ENCODE measurements at places on chromosomes 13 and 19.

DNA sequence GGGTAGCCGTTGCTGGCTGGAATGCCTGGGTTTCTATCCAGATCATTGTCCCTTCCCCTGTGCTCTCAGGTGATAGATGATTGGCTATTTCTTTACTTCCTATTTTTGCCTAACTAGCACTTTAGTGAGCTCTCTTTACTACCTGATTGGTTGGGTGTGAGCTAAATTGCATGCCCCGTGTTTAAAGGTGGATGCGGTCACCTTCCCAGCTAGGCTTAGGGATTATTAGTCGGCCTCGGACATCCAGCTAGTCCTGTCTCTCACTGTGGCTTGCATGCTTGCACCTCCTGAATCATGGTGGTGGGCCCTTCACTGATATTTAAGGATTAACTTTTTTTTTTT, 10.1 kb downstream of the TTYH1 start:
- no peak for DNase-seq

DNA sequence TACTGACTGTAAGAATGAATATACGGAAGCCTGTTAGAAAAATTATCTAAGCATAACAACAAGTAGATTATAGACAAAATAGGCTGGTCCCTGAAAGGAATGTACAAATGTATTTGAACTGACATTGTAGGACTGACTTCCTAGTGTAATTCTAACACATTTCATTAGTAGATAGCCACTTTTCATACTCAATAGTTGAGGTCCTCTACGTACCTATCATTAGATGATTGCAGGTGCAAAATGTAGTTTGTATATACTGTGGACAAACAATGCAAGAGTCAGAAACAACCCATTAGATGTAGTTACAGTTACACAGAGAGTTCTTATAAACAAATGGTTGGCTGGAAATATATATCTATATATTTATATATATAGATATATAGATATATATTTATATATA, 402.3 kb upstream of the SLITRK6 start:
- no peak for DNase-seq

GRCh38 chr19:53507523-53508442, 30.2 kb upstream of the ZNF331 start:
- DNase-seq, result no peak

DNA sequence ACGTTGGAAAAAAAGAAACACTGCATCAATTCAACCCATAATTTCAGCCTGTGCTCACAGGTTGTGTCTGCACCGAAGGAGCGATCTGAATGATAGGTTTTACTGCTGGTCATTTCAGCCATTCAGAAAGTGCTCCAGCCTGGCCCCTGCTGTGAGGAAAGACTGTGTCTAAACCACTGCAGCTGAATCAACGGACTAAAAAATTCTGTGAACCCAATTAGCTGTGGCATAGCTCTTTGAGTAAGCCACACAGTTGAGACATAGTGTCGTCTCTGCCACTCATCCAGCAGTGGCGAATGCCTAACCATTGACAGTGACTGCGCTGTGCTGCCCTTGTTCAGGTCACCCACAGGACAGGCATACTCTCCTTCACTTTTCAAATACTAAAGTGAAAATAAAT, 179.8 kb downstream of the COG6 start:
- DNase-seq, result no peak

- DNase-seq, result no peak
These were observed 667 bp downstream of the ZNF878 start for GRCh38 chr19:12052091-12052496.

- DNase-seq, result no peak
These were observed 17.4 kb downstream of the CAPN12 start for GRCh38 chr19:38726761-38727301.

GRCh38 chr13:113423520-113424163, 29.6 kb downstream of the ADPRHL1 start:
- no peak for DNase-seq

DNA sequence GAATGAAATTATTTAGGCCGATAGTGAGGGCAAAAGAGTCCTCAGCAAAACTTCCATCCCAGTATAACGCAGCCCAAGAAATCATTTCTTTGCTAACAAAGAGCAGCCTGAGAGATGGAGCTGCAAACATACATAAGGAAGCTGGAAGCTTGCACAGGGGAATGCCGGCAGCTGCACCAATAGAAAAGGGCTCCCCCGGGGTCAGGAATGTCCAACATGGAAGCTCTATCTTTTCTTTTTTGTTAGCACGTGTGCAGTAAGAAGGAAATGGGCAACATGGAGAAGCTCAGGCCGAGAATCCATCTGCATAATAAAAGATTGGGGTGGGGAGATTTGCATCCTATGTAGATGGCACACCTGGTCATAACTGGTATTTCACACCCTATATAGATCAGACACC, 1363.5 kb upstream of the PCDH20 start:
- DNase-seq, result no peak

DNA sequence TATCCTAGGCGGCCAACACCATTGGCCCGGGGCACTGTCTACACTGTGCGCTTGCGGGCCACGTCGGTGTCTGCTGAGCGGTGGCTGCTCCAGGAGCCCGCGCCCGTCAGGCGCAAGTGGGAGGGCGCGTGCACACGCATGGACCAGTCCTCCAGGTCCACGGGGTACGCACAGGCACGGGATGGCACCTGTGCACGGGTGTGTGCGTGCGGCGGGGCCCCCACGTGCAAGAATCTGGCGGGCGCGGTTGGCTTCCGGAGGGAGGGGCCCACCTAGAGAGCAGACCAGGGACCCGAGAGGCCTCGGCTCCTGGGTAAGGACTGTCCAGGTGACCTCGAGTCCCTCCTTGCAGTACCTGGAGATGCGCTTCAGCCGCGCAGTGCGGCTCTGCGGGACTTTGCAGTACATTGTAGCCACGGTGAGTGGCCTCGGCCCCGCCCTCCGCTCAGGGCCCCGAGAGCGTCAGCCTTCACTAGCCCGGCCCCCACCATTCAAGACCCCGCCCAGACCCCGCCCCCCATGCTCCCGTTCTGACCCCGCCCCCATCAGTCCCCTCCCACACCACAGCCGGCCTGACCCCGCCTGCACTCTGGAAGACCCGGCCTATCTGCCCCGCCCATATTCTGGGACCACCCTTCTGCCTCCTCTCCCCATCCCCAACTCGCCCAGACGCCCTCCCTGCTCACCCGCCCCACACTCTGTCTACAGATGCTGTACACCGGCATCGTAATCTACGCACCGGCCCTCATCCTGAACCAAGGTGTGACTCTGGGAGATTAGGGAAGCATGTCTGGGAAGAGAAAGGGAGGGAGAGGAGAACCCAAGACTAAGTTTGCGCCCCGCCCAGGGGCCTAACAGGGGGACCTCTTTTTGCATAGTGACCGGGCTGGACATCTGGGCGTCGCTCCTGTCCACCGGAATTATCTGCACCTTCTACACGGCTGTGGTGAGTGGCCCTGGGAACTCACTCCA, 2.3 kb downstream of the SLC5A5 start:
- DNase-seq, result peak; percentile 68

GRCh38 chr13:48939728-48940127, 36.0 kb upstream of the FNDC3A start:
- no peak for DNase-seq

GRCh38 chr19:31706691-31707620, 357.7 kb upstream of the TSHZ3 start:
- DNase-seq, result no peak

GRCh38 chr19:2469102-2469914, 6.6 kb upstream of the GADD45B start:
- peak; percentile 42 for DNase-seq

DNA sequence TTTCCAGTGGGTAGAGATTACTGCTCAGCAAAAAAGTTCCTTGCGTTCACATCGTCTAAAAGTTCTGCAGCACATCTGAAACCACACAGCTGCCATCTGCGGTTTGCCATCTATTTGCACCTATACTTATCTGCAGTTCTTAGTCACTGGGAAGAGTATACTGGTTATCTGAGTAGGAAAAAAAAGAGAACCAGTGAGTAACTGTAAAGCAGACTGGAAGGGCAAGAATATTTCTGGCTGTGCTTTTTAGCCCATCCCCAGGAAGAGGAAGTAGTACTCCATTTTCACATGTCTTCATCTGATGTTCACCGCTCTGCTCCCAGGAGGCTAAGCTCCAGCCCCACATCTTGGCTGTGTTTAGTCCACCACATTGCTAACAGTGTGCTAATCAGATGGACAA, 35.6 kb downstream of the EFNB2 start:
- DNase-seq, result no peak

GRCh38 chr13:104106705-104107393, 1040.6 kb upstream of the SLC10A2 start:
- no peak for DNase-seq

All from activated T-cell treated with anti-CD3 and anti-CD28 coated beads for 48 hours (primary cell).